CD4-positive, alpha-beta T cell (primary cell): ENCODE measurements at places on chromosomes 2 and 18. TPM values are rescaled to one million over a fixed set of nuclear protein-coding genes. Genes with fewer than 3 reads are reported as not detected.
A peak's percentile ranks its signal among the peaks of the same experiment; 100 is the strongest.

DNA sequence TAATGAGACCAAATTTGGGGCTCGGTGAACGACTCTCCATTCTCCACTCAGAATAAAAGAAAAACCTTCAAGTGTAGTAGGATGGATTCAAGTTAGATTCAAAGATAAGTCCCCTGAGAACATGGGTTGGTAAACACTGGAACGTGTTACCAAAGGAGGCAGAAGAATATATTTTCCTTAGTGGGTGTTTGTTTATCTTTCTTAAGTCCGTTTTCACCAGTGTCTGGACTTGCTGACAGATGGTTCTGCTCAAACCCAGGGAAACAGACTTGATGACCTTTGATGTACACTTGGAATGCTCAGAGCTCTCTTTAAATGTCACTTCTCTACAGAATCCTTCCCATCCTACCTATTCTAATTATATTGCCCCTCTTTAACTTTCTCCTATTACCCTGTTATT is 310.3 kb upstream of the ZNF521 start:
- DNase-seq = no peak

DNA sequence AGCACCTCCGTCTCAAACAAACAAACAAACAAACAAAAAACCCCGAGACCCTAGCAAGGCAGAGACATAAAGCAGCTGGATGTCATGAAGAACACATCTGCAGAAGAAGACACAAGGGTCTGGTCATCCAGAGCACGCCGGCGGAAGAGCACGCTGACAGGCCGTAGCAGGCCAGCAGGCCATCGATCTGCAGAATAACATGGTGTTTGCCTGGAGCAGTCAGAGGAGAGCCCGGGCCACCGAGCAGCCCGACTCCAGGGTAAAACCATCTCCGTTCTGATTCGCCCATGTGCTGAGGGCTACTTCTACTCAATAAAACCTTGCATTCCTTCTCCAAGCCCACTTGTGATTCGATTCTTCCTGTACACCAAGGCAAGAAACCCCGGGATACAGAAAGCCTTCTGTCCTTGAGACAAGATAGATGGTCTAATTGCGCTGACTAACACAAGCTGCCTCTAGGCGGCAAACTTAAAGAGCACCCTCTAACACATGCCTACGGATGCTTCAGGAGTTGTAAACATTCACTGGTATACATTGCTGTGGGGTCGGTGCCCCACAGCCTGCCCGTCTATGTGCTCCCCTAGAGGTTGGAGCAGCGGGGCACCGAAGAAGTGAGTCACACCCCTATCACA is 549.8 kb upstream of the NRXN1 start:
- DNase-seq = peak; percentile 2

GRCh38 chr2:127405255-127405610 is 13.0 kb upstream of the PROC start:
- DNase-seq = no peak

DNA sequence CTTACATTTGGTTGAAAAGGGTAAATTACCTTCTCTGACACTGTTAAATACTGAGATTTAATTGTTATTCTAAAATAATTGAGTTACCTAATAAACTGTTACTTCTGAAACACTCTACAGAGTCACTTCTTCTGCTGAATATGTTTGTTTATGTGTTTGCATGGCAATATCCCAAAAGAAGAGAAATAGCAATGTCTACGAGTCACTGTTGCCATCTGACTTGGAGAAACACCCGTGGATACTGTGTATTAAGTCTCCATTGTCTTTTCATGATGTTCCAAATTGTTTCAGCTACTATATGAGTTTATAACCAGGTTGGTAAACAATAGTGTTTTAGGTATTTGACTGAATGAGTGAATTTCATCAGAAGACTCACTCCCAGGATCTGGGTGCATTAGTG is 754.2 kb upstream of the ID2 start:
- no peak for DNase-seq

GRCh38 chr2:183035298-183035953 is 2.8 kb downstream of the NCKAP1 start:
- no peak for DNase-seq

GRCh38 chr2:55590810-55591440 is 26.5 kb downstream of the PPP4R3B start:
- DNase-seq = no peak

DNA sequence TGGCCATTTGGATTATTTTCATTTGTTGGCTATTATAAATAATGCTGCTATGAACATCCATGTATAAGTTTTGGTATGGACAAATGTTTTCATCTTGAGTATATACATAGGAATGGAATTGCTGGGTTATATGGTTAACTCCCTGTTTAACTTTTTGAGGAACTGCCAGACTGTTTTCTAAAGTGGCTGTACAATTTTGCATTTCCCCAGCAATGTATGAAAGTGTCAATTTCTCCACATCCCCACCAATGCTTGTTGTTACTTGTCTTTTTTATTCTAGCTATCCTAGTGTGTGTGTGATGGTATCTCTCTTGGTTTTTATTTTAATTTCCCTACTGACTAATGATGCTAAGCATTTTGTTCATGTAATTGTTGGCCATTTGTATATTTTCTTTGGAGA is 90.6 kb upstream of the CYP26B1 start:
- no peak for DNase-seq

GRCh38 chr2:207772081-207772843 is 2.6 kb upstream of the FZD5 start:
- DNase-seq = peak; percentile 26

The KCNF1 gene
- total RNA-seq = not detected

The CD8B2 gene
- total RNA-seq = 0.14 TPM

The STK25 gene
- 81.3 TPM for total RNA-seq
